Fibroblast of lung (primary cell): ENCODE measurements at places on chromosomes 11 and 22.

GRCh38 chr11:73661035-73661628 lies 14.8 kb downstream of the PLEKHB1 start:
- peak; percentile 69 for DNase-seq

GRCh38 chr11:116611998-116612620 lies 160.7 kb downstream of the BUD13 start:
- DNase-seq, result no peak

DNA sequence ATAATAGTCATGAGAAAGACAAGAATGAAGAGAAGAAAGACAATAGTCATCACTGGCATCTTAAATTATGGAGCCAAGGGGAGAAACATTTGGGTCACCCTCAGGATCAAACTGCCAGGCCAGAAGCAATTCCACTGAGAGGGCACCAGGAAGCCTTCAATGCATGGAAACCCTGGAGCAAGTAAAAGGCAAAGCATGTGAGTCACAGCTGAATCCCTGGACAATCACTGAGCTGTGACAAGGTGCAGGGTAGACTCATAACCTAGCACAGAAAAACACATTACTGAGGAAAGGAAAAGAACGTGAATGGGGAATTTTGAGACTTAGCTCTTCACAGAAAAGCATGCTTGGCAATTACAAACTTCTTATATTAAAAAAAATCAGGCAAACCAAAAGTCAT lies 1.6 kb downstream of the KCNJ1 start:
- DNase-seq, result no peak

- no peak for DNase-seq
These were observed 62.6 kb upstream of the OLFML1 start for GRCh38 chr11:7422544-7423331.

- no peak for DNase-seq
These were observed 20.9 kb downstream of the TMPRSS13 start for GRCh38 chr11:117908109-117908895.

- no peak for DNase-seq
These were observed 295.0 kb downstream of the DDX10 start for GRCh38 chr11:108959874-108960273.

DNA sequence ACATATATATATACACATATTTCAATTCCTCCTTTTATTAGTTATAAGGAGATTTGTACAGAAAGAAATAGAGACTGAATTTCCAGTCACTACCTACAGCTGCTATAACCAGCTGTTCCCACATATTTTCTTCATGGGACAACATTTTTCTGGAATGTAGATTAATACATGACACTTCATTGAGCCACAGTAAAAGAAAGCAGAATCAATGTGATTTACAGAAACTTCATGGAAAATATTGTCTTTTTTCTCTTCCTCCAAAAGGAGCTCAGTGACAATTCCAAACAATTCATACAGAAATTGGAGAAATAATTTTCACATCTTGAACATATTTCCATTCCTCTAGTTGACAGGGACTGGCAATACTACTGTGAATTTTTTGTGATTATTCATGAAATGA lies 249.2 kb downstream of the DLG2 start:
- no peak for DNase-seq

GRCh38 chr11:27497284-27497866 lies 9.2 kb downstream of the LIN7C start:
- peak; percentile 45 for DNase-seq

DNA sequence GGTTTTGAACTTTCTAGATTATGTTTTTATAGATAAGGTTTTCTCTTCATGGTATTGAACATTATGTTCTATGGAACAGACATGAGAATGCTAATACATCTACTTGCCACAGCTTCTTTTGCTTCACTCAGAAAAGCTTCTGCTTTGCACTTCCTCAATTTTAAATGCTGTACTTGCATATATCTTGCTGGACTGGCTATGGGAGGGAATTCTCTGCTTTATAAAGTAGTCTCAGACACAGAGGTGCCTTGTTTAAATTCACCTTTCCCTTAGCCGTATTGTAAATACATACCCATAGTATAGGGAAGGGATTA lies 173.9 kb downstream of the DDX10 start:
- DNase-seq, result no peak

- DNase-seq, result no peak
These were observed 11.9 kb downstream of the C22orf31 start for GRCh38 chr22:29049655-29050263.

GRCh38 chr22:37211075-37211865 lies 1.0 kb downstream of the SSTR3 start:
- DNase-seq, result no peak

GRCh38 chr11:22479971-22480720 lies 142.0 kb downstream of the SLC17A6 start:
- peak; percentile 73 for DNase-seq

DNA sequence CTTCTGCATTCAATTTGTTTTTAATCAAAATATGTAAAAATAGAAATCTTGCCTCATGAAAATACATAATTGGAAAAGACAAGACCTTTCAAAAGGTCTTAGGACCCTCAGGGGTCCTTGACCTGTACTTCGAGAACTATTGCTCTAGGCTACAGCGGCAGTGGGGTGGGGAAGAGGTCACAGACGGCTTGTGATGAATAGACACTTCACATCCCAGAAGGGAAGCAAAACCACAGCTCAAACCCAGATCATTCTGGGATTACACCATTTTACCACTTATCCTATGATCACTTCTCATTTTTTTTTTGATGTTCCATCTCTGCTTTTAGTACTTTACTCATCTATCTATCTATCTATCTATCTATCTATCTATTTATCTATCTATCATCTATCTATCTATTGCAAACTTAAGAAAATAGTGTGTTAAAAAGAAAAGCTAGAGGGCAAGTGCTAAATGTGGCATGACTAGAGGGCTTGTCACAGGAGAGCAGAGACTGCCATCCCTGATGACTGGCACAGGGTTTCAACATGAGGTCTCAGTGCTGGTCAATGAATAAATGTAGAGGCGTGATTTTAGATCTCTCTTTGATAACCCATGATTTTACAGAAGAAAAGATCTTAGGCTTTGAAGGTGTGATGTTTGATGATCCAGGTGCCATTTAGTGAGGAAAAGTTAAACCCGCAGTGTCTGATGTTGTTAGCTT lies 37.1 kb downstream of the RNF141 start:
- DNase-seq, result no peak

DNA sequence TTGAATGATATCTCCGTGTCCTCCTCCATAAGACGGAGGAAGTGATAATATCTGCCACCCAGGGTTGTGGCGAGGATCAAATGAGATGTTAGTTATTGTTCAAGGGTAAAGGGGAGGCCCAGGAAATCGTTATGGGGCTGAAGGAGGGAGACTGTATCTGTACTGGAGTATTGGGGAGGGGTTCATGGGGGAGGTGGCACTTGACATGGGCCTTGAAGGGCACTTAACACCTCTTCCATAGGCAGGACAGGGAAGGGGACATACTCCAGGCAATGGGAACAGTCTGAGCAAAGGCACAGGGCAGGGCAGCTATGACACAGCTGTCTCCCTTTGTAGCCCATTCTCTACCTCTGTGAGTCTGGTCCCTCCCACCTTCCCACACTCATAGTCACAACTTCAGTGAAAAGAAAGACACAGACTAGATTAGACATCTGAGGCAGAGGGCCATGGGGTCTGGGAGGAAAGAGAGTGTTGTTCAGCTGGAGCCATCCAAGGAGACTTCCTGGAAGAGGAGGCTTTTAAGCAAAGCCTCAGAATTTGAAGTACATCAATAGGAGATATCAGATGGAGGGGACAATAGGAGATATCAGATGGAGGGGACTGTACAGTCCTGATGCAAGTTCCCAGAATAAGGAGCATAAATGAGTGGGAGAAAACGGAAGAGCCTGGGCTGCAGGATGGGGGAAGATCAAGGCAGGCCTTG lies 15.8 kb upstream of the DGKZ start:
- no peak for DNase-seq

DNA sequence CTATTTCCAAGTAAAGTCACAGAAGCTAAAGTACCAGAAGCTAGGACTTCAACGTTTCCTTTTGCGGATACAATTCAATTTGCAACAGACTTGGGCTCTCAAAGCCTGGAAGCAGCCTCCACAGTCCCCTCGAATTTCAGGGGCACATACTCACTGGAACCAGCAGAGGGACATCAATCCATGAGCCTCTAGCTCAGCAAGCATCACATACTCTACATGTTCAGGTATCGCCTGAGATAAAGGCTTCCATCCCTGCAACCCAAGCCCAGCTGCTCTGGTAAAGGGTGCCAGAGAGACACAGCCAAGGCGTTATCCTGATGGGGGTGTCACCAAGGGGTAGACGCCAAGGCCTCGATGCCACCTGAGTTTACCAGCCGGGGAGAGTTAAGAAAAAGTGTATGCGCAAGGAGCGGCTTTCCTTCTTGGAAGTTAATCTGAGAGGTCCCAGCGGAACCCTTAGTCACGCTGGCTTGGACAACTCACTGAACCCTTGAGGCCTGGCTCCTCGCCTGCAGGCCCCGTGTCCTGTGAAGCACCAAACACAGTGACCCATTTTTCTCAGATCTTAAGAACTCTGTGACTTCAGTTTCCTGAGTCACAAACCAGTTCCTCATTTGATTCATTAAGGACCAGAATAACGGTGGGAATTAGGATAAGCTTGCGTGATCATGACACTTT lies 13.0 kb downstream of the LTO1 start:
- DNase-seq, result no peak

GRCh38 chr11:62439785-62440602 lies 21.2 kb downstream of the SCGB1A1 start:
- DNase-seq, result peak; percentile 36

GRCh38 chr11:107780136-107780535 lies 68.3 kb upstream of the SLN start:
- no peak for DNase-seq

DNA sequence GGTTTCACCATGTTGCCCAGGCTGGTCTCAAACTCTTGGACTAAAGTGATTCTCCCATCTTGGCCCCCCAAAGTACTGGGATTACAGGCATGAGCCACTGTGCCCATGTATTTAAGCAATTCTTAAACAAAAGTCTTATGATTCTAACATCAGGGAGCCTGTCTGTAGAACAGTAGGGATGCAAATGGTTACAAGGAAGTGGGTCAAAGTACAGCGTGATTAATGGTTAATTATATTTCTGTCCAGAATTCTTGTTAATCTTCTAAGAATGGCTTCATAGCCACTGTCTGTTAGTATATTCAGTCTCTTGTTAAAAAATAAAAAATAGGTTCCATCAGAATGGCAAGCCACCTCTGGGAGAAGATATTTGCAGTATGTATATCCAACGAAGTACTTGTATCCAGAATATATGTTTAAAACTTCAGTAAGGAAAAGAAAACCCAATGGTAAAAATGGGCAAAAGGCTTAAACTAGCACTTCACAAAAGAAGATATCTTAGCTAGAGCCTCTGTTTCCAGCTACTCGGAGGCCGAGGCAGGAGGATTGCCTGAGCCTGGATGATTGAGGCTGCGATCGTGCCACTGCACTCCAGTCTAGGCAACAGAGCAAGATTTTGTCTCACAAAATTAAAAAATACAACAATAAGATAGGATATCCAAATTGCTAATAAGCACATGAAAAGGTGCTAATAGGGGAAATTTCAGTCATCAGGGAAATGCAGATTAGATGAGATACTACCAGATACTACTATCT lies 22.9 kb downstream of the ATG13 start:
- DNase-seq, result no peak

- no peak for DNase-seq
These were observed 18.3 kb downstream of the SUN2 start for GRCh38 chr22:38737302-38738060.

DNA sequence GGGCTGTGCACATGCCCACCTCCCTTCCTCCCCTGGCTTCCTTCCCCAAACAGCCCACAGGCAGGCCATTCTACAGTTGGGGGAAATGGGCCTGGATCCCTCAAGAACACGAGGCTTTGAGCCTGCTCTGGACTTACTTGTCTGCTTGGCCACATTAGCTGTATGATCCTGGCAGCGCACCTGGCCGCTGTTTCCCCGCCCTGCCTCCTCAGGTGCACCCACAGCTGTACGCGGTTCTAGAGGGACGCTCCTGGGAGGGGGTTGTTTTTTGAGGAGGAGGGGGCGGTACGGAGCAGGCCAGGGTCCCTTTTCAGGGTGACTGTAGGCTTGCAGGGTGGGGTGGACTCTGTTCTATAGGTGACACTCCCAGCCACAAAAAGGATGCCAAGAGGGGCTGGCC lies 11.5 kb upstream of the SUN2 start:
- DNase-seq, result no peak

DNA sequence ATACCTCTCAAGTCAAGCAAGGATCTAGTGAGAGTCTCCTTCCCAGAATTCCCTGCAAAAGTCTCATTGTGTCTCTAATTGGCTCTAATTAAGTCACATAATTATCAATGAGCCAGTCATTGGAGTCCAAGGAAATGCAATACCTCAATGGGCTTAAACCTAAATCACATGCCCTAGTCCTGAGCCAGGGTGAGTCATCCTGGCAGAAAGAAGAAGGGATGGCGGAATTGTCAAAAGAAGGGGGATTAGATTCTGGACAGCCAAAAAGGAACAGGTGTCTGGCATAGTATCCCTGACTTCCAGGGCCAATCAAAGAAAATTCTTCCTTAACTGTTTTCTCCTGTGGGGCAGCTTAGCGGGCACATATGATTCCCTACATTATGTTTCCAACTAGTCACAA lies 25.1 kb upstream of the LDLRAD3 start:
- no peak for DNase-seq

- no peak for DNase-seq
These were observed 2.9 kb upstream of the SLC6A5 start for GRCh38 chr11:20596205-20597153.

DNA sequence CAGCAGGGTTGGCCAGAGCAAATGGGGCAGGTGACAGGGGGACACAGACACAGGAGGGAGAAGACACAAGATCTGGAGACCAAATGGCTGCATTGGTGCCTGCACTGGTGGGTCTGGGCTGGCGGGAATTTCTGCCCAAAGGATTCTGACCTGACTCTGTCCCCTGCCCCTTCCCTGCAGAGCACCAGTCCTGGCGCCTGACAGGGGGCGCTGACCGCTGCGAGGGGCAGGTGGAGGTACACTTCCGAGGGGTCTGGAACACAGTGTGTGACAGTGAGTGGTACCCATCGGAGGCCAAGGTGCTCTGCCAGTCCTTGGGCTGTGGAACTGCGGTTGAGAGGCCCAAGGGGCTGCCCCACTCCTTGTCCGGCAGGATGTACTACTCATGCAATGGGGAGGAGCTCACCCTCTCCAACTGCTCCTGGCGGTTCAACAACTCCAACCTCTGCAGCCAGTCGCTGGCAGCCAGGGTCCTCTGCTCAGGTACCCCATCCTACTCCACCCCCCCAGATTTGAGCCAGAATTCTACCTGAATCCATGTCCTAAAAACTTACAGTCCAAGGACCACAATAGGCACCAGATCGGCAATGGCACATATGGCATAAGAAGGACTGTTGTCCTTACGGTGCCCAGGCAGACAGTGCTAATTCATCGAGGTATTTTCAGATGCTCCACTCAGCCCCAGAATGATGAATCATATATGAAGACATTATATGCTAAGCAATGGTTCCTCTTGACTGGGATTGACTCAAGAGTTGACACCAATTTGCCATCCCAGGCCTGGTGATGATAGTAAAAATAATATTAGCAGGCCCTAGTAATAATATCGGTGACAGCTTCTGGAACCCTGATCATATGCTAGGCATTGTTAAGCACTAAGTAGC lies 38.2 kb downstream of the CD6 start:
- DNase-seq, result no peak

GRCh38 chr11:108324587-108324986 lies 101.7 kb downstream of the ATM start:
- peak; percentile 40 for DNase-seq

GRCh38 chr11:11260903-11261302 lies 92.1 kb downstream of the CSNK2A3 start:
- DNase-seq, result no peak
